ENCODE measurements at places on chromosomes 13 and 19.

GRCh38 chr19:45769821-45770191 lies 754 bp upstream of the SIX5 start:
- no peak for DNase-seq

DNA sequence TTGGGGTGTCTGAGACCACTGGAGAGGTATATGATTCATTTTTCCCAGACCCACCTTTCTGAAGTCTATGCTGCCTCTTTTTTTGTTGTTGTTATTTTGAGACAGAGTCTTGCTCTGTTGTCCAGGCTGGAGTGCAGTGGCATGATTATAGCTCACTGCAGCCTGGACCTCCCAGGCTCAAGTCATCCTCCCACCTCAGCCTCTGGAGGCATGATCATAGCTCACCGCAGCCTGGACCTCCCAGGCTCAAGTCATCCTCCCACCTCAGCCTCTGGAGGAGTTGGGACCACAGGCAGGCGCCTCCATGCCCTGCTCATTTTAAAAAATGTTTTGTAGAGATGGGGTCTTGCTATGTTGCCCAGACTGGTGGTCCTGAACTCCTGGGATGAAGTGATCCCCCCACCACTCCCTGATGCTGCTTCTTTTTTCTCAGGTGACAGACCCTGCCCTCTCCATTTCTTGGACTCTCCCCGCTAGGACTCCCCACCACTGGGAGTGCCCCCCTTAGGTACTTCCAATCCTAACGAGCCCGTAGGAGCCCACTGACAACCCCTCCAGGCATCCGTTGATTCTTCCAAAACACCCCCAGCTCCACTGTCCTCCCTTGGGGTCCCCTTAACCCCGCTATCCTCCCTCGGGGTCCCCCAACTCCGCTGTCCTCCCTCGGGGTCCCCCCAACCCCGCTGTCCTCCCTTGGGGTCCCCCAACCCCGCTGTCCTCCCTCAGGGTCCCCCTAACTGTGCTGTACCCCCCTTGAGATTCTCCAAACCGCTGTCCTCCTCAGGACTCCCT lies 45.4 kb downstream of the ARHGEF18 start:
- no peak for DNase-seq

GRCh38 chr19:40413291-40413845 lies at the start of gene PRX:
PRX (minus strand) TSS chr19:40413378; CDS start chr19:40407932, 5,446 bp downstream.
- no peak for DNase-seq

DNA sequence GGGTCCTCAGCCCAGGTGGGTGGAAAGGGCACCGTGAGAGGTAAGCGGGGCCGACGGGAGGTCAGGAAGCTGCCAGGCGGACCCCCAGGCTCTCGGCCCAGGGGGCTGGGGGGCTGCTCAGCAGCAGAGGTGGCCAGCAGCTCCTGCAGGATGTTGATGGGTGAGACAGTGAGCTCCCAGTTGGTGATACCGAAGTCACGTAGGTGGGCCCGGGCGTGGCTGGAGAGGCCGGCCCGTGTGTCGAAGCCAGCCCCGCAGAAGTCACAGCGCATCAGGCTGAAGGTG lies 13.0 kb downstream of the WIZ start:
- DNase-seq: no peak

DNA sequence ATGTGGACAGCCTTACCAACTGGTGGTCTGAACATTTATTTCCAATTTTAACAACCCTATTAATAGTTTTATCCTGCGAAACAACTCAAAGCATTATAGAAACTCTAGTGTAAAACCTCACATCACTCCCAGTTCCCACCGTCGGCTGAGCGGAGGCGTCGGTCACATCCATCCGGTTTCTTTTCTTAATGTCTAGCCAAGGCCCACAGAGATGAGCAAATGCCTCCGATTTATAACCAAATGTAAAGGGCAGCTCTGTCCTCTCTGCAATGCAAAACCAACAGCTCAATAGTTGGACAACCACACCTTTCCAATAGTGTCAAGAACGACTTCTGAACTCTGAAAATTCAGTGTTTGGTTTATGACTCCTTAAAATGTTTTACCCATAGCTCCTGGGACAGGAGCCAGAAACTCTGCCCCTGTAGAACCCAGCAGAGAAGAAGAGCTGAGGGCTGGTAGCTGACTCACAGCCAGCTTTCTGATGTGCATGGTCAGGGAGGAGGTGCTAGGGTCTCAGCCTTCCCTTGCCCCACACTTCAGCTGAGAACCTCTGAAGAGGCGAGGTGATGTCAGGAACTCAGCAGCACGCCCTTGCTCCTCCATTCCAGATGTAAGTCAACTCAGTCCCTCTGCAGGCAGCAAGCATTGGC lies 90.2 kb upstream of the UQCRFS1 start:
- DNase-seq: no peak

- DNase-seq: no peak
These were observed 11.3 kb downstream of the DPY19L3 start for GRCh38 chr19:32416749-32417456.

DNA sequence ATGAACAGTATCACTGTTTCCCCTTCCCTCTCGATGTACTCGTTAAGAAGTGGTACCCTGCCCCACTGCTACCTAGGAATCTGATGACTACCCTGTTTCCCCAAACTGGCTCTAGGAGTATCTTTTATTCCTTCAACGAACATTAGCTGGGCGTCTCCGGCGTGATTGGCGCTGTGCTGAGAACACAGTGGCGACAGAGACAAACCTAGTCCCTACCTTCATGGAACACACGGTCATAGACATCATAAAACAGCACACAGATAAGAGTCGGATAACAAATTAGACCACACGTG lies 730 bp downstream of the SYMPK start:
- DNase-seq: no peak

DNA sequence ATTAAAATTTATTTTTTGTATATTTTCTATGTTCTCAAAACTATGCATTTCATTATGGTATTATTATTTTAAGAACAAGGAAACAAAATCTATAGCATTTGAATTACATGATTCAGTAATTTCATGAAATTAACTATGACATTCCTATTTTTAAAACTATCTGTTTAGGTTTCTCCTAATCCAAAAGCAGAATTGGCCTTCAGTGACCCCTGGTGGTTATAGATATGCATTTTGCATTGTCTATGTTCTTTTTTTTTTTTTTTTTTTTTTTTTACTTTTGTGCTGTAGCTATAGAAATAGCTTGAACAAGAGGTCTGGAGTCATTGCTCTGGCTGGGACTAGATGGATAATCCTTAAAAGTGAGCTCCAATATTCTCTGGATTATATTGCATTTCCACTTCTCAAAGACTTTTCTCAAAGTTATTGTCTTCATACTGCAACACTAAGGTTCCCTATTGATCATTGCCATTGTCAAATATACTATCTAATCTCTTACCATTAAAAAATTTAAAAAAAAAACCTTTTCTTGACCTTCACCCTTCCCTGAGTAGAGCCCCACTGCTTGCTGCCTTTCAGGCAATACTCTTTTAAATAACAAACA lies 15.9 kb upstream of the DNAJC3 start:
- peak; percentile 59 for DNase-seq

DNA sequence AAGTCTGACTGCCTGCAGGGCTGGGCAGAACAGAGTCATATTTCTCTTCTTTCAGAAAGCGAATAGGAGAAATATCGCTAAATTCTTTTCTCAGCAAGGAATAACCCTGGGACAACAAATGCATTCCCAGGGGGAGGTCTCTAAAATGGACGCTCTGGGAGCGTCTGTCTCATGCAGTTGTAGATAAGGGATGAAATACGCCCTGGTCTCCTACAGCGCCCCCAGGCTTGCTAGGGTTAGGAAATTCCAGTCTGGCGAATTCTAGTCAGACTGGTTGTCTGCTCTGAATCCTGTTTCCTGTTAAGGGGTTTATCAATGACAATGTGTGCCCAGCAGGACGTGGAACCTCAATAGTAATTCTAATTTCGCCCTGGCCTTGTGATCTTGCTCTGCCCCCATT lies 1214.1 kb downstream of the DIAPH3 start:
- peak; percentile 9 for DNase-seq

DNA sequence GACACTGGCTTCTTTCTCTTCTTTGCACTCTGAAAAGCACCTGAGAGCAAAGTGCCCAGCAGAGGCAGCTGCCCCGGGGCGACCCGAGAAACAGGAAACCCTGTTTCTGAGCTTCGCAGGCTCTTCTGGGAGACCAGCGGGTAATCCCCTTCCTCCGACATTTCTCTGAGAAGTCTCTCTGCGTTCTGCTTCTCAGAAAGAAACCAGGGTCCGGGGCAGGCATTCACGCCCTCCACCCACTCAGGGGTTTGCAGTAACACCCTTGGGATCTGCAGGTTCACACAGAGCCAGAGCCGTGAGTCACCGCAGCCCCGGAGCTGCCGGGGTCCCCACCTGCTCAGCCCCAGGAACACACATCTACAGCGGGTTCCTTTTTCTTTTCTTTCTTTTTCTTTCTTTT lies 86.0 kb downstream of the GADD45B start:
- peak; percentile 48 for DNase-seq

GRCh38 chr19:39175564-39175963 lies 21.2 kb upstream of the NCCRP1 start:
- no peak for DNase-seq

- DNase-seq: no peak
These were observed 53.8 kb downstream of the CELF5 start for GRCh38 chr19:3278294-3278693.

DNA sequence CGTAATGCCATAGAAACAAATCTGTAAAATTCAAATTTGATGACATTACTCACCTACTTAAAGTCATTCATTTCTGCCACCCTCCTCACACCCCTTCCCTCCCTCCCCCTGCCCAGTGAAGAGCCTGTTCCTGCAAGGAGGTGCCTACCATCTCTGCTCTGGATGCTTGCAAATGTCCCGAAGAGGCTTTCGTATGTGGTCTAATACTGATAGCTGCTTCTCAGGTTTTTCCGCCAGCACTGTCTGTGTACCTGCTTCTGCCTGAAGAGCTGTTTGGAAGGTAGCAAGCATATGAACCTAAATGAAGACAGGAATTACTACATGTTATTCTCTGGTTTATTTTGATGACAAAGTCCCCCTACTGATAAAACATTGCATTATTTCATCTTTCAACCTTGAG lies 57.1 kb downstream of the GPALPP1 start:
- no peak for DNase-seq

GRCh38 chr19:48403606-48404005 lies 10.1 kb downstream of the GRIN2D start:
- DNase-seq: peak; percentile 60

DNA sequence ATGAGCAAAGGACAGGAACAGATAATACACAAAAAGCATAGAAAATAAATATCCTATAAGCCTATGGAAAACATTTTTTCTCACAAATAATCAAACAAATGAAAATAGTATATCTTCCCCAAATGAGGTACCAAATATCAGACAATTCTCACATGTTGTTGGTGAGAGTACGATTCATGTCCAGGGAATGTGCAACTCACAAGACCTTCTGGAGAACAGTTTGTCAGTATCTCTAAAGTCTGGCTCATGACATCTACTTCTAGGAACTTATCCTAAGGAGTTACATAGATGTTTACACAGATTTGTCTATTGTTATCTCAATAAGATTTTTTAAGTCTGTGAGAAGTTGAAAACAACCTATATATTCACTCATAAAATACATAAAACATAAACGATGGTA lies 80.3 kb upstream of the ARHGEF7 start:
- DNase-seq: no peak

- no peak for DNase-seq
These were observed 7.9 kb downstream of the RBM26 start for GRCh38 chr13:79398127-79398526.

GRCh38 chr13:113322043-113322461 lies 25.0 kb downstream of the LAMP1 start:
- peak; percentile 28 for DNase-seq

DNA sequence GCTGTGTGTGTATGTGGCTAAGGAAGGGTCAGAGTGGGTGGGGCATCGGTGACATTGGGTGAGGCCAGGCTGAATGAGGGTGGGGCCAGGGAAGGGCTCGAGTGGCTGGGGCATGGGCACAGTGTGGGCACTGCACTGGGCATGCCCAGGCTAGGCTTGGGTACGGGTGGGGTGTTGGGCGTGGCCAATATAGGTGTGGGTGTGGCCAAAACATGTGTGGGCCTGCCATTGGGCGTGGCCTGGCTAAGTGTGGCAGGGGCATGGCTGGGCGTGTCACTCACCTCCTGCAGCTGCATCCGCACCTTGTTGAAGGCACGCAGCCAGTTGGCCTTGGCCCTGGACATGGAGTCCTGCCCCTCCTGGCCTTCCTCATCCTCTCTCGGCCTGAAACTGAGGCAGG lies 33.2 kb downstream of the UNC13A start:
- peak; percentile 27 for DNase-seq

DNA sequence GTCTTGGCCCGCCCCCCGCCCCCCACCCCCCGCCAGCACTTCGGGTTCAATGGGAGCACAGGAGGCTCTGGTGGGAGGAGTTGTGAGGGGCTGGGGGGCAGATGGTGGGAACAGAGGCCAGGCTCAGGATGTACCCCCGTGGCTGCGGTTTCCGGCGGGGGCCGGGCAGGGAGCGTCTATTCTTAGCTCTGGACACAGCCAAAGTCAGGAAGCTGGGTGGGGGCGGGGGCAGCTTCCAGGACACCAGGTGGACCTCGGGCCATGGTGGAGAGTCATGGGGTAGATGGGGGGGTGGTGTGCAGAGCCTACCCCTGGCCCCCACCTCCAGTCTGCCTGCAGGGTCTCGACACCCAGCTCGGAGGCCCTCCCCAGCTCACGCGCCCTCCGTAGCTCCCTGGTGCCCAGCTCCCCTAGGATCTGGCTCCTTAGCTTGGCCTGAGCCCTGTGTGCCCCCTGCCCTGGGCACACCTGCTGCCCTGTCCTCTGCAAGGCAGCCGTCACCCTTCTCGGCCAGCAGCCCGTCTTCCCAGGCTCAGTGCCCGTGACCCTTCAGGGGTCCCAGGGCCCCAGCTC lies 2.2 kb upstream of the TBXA2R start:
- DNase-seq: peak; percentile 97

DNA sequence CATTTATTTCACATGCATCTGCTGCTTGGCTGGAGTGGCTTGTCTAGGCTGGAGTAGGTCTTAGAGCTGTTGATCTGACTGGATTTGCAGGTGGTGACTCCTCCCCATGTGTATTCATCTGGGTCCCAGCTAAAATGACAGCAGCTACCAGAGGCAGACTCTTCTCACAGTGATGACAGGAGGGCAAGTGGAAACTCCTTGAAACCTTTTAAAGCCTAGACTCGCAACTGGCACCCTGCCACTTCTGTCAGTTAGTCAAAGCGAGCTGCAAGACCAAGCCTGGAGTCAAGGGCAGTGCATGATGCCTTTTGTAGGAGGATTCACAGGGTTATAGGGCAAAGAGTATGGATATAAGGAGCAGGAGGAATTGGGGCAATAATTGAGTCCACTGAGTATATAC lies 65.2 kb downstream of the TEX26 start:
- DNase-seq: no peak

- peak; percentile 53 for DNase-seq
These were observed 5.1 kb upstream of the FLT3LG start for GRCh38 chr19:49468746-49469447.

DNA sequence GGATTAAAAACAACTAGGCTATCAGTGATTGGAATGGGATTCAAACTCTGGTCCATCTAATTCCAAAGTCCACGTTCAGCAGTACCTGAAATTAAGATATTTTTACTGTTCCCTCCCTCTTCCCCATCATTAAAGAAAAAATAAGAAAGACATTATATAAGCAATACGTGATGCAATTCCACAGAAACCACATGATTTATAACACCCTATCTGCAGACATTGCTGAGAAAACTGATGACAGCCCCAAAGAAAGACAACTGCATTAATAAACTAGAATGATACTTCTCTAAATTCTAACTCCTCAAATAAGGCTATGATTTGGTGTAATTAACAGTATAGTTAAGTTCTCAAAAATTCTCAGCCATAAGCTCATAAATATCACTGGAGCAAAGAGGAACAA lies 19.1 kb downstream of the LNX2 start:
- DNase-seq: no peak

- no peak for DNase-seq
These were observed 229.1 kb downstream of the KCNRG start for GRCh38 chr13:50244355-50244712.

GRCh38 chr13:66657165-66657881 lies 572.8 kb downstream of the PCDH9 start:
- DNase-seq: no peak

Measured in KBM-7 (cell line).